Sigmoid colon (tissue), 7 donors: ENCODE measurements at places on chromosomes 11 and 22. TPM values are rescaled to one million over a fixed set of nuclear protein-coding genes. Genes with fewer than 3 reads are reported as not detected.

SVIP gene
- total RNA-seq: 11.8 TPM

TMEM151A gene
- total RNA-seq: not detected

IGF2 gene
- 13.9 TPM for total RNA-seq

CRYBB2 gene
- total RNA-seq: not detected

FAM181B gene
- 0.95 TPM for total RNA-seq

TMPRSS5 gene
- 0.66 TPM for total RNA-seq

GRM5 gene
- under 0.01 TPM for total RNA-seq

PPM1F gene
- total RNA-seq: 20.3 TPM

MGAT3 gene
- 0.99 TPM for total RNA-seq

OR8A1 gene
- not detected for total RNA-seq

C22orf15 gene
- not detected for total RNA-seq

PAMR1 gene
- 7.8 TPM for total RNA-seq

ASPHD2 gene
- total RNA-seq: 1.4 TPM

UPK3A gene
- total RNA-seq: not detected

DDI1 gene
- not detected for total RNA-seq

HTR3B gene
- total RNA-seq: not detected

HTR3A gene
- total RNA-seq: 4.5 TPM

KBTBD3 gene
- 10.3 TPM for total RNA-seq

TSGA10IP gene
- total RNA-seq: not detected

TIMP3 gene
- total RNA-seq: 120 TPM

C11orf21 gene
- total RNA-seq: 0.68 TPM

MIAT gene
- 1.7 TPM for total RNA-seq

GALNT18 gene
- total RNA-seq: 41.0 TPM

TNRC6B gene
- total RNA-seq: 27.3 TPM

KCNJ1 gene
- not detected for total RNA-seq

SLC5A12 gene
- not detected for total RNA-seq
